ENCODE measurements at places on chromosomes 12 and 14.

GRCh38 chr12:1517007-1517406 is 77.4 kb downstream of the FBXL14 start:
- no peak for DNase-seq

DNA sequence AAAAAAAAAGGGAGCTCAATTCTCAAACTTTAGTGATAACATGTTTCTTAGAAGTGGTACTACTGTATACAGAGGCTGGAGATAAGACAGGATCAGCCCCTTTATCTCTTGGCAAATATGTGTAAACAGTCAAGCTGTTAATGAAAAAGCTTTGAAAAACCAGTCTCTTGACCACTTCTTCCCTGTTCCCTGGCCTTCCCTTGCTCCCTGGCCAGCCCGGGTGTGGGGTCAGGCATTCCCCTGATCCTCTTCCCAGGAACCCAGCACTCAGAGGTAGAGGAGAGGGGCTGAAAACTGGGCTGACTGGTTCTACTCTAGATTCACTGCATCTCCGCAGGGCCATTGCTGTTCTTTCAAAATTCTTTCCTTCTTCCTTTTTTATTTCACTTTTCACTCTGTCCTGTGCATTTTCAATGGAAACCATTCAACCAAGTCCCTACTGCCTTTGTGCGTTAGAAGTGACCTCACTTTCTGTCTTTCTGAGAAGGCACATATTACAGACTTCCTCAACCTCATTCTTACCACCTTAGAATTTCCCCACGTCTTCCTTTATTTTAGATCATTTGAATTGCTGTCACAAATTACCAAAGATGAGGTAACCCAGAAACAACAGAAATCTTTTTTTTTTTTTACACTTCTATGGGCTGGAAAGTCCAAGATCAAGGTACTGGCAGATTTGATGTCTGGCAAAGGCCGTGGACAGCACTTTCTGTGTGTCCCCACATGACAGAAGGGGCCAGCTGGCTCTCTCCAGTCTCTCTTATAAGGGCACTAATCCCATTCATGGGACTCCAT is 5.7 kb downstream of the GNG2 start:
- DNase-seq = no peak

DNA sequence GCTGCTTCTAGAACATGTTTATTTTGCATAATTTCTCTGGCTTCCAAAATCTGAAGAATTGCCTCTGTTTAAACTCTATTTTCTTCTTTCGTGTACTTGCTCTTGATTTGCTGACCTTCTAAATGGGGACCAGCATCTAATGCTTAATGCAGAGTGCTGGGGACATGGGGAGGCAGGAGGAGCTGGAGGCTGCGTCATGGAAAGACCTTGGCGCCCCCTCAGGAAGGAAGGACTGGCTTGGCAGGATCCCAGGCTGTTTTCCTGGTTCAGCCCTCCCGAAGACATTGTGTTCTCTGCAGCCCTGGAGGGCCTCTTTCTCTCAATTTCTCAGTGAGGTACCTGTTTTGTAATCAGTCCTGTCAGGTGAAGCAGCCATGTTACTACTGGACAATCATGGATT is 5.5 kb downstream of the PRKCH start:
- DNase-seq = peak; percentile 53

GRCh38 chr12:32765906-32766305 is 10.2 kb upstream of the YARS2 start:
- no peak for DNase-seq

DNA sequence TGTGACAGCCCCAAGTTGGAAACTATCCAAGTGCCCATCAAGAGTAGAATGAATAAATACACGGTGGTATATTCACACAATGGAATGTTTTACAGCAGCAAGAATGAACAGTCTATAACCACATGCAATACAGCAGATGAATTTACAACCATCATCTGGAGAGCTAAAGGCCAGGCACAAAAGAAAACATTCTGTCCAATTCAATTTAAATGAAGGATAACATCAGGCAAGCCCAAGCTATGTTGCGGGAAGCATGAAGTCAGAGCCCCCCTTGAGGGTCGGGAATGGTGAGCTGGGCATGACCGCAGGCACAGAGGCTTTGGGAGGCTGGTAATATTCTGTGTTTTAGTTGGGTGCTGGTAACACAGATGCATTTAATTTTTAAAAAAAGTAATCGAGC is 76.0 kb downstream of the SYNE3 start:
- no peak for DNase-seq

GRCh38 chr12:70260646-70261045 is 17.4 kb downstream of the CNOT2 start:
- no peak for DNase-seq

- DNase-seq = no peak
These were observed 21.8 kb downstream of the SENP1 start for GRCh38 chr12:48084066-48084465.

Data from kidney (tissue), 22 donors.